NCI-H774 (cell line): ENCODE measurements at places on chromosomes 1 and 21.
A peak's percentile ranks its signal among the peaks of the same experiment; 100 is the strongest.

- DNase-seq, result no peak
These were observed 6.1 kb downstream of the BMP8A start for GRCh38 chr1:39497585-39497984.

DNA sequence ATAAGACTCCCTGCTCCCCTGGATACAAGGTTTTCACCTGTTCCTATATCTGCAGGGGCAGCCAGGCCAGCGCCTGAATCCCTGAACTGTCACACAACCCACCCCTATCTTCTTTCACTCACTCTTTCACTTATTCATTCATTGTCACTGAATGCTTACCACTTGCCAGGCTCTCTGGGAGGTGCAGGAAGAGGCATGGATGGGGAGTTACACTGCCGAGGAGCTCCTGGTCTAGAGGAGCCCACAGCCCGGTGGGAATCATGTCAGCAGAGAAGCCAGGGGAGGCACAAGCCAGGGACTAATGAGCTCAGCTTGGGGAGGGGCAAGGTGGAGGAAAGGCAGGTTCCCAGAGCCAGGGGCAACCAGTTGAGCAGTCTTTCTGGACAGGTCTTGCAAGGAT is 155.8 kb downstream of the TRABD2B start:
- DNase-seq, result no peak

- DNase-seq, result no peak
These were observed 306.3 kb upstream of the ESRRG start for GRCh38 chr1:217029281-217030157.

- DNase-seq, result no peak
These were observed 22.8 kb upstream of the ZBTB21 start for GRCh38 chr21:42032968-42033367.

GRCh38 chr1:55088413-55088812 is 49.1 kb downstream of the PCSK9 start:
- DNase-seq, result no peak

DNA sequence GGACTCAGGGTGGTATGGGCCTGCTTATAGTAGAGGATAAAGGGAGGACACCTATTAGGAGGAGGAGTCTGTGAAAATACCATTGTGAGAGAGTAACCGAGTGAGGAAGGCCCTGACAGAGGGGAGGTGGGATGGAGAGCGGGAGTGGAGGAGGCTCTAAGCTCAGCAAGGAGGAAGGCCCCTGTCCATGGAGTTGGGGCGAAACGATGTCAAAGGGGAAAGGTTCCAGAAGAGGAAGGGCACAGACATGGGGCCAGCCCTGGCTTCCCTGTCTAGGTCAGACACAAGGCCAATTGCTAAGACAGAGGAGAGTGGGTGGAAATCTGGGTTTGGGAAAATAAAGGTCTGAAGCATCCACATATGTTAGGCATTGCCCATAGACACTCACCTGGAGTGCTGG is 44.2 kb downstream of the ELK4 start:
- DNase-seq, result no peak

DNA sequence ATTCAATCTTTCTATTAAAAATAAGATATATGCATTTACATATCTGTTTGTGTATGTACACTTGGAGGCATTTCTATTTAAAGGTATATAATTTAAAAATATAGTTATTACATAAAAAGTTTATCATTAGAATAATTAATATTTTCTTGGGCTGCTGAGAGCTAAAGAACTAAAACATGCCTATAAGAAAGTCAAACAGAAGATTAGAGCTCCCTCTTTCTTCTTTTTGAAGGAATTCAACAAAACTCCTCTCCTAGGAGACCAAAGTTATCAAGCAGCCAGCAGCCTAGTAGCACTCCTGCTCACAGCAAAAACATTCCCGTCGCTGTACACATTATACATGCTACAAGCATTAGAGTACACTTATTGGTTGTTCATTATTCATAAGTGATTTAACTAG is 216.4 kb downstream of the VAV3 start:
- DNase-seq, result no peak

DNA sequence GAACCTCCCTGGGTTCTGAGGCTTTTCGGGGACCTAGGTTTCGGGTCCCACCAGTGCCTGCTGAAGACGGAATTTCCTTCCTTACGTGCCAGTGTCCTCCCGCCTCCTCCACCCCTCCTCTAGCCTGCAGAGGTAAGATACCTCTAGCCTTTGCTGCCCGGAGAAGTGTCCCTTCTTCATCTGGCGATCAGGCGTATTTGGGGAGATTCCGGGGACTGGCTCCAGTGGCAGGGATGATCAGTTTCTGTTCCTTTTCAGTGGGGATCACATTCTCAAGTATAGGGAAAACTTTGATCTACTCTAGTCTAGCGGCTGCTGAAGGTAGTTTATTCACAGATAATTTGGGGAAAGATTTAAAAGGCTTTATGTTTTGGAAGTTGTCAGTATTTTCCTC is 674 bp downstream of the CEP350 start:
- no peak for DNase-seq

DNA sequence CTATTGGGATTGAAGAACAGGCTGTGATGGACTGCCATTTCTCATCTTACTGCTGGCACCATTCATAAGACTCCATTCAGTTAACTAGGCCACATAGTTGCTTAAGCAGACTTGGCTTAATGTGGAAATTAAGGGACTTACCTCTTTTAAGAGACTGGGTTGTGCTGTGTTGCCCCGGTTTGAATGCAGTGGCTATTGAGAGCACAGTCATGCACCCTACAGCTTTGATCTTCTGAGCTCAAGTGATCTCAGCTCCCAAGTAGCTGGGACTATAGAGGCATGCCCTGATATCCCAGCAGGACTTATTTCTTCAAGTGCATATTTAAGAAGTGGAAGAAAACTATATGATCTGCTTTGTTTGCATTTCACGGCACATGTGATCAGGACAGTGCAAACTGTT is 181.1 kb downstream of the RASAL2 start:
- no peak for DNase-seq

GRCh38 chr1:113958691-113959090 is 20.6 kb upstream of the OLFML3 start:
- DNase-seq, result no peak

GRCh38 chr1:201169971-201170532 is 15.8 kb upstream of the TMEM9 start:
- DNase-seq, result no peak

DNA sequence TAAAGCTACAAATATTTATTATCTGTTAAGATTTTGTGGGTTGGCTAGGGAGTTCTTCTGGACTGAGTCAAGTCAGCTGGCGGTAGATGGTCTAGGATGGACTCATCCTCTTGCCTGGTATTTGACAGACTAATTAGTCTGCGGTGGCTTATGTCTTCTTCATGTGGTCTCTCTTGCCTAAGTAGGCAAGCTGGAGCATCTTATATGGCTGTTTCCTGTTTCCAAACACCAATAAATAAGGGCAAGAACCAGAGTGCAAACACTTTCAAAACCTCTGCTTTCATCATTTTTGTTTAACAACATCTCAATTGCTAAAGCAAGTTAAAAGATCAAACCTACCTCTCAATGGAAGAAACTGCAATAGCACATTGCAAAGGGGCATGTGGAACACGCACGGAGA is 484.8 kb downstream of the PTPRC start:
- no peak for DNase-seq

DNA sequence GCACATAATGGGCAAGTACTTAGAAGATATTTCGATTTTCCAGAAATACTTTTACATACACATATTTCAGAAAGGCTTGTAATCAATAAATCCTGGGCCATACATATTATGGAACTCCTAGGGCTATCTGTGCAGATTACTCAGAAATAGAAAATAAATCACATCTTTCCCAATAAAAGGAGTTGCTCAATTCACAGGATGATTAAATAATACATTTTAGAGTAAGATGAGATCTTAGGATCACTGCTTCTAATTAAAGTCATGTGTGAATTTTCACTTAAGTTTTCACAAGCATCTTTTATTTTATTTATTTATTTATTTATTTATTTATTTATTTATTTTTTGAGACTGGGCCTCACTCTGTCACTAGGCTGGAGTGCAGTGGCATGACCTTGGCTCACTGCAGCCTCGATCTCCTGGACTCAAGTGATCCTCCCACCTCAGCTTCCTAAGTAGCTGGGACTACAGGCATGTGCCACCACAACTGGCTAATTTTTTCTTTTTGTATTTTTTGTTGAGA is 144.2 kb downstream of the HIVEP3 start:
- DNase-seq, result no peak

DNA sequence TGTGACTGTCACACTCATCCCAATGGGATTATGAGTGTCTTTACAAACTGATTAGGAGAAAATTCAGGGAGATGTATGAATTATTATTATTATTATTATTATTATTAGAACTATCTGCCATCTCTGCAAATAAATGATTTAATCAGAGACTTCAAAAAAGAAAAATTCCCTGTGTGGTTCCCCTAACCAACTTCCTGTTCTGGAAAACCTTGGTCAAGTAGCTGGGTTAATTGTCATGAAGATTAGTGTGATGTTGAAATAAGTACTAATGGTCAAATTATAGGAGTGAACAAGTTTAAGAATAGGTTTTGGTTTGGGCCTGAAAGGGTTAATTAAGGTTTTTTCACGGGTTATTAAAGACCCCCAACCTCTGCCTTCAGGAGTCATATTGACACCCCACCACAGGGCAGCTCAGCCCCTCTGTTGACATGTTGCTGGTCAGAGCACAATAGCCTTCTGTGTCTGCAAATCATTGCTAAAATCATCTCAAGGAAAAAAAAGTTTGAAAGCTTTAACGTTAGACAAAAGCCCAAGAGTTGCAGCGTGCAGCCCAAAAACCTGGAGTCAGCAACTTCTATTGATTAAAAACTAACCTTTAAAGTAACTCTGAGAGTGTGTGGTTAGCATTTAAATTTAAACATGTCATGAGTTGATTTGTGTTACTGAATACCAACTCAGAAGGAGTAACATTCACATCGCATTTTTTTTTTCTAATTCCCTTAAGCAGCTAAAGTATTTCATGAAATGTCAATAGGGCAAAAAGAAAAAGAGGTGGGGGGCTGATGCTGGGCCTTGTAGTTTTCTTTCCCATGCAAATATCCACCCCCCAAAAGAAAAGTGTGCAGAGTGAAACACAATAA is 272.5 kb downstream of the TM2D1 start:
- no peak for DNase-seq

GRCh38 chr1:155173478-155174323 is at the start of gene TRIM46:
TRIM46 (plus strand) TSS chr1:155173849; CDS start chr1:155173967, 118 bp downstream.
- peak; percentile 67 for DNase-seq

DNA sequence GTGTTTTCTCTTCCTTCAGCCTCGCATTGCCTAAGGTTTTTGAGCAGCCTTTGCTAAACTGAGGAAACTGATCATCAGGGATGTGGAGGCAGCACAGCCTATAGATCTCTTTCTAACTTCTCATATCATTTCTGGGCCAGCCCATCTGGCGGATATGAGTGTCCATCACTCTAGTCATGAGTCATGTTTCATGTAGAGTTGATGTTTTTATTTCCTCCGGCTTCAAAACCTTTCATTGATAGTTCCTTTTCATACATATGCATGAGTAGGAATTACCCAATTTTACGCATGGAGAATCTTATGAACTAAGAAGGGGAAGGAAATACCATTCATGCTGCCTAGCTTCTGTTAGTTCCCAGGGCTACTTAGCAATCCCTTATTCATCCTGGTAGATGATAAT is 66.3 kb downstream of the SPATA46 start:
- no peak for DNase-seq

DNA sequence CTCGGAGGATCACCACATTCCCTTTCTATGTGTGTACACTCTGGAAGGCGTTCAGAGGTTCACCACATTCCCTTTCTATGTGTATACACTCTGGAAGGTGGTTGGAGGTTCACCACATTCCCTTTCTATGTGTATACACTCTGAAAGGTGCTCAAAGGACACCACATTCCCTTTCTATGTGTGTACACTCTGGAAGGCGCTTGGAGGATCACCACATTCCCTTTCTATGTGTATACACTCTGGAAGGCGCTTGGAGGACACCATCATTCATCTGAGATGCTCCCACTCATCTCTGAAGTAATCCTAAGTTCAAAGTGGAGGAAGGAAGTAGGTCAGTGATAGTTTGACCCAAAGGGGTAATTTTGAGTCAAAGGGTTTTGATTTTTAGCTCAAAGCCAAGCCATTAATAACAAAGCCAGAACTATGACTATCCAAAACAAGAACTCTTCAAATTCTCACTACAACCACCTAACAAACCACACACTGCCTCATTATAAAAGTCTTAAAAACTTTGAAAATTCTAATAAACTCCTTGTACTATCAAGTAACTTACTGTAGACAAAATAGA is 32.9 kb downstream of the NRIP1 start:
- no peak for DNase-seq

DNA sequence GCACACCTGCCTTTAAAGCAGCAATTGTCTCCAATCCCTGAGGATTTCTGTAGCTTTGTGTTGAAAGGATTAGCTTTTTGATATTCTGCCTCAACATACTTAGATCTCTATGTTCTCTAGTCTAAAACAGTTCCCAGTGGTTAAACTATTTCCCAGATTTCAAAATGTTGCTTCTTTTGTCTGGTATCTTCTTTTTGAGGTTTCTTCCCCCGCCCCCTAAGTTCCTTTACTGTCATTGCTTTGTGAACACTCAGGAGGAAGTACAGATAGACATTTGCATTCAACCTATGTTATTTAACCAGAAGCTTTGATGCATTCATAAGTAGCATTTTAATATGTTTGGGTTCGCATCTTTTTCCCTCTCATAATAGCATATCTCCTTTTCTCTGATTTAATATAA is 33.5 kb downstream of the CYYR1 start:
- DNase-seq, result no peak

DNA sequence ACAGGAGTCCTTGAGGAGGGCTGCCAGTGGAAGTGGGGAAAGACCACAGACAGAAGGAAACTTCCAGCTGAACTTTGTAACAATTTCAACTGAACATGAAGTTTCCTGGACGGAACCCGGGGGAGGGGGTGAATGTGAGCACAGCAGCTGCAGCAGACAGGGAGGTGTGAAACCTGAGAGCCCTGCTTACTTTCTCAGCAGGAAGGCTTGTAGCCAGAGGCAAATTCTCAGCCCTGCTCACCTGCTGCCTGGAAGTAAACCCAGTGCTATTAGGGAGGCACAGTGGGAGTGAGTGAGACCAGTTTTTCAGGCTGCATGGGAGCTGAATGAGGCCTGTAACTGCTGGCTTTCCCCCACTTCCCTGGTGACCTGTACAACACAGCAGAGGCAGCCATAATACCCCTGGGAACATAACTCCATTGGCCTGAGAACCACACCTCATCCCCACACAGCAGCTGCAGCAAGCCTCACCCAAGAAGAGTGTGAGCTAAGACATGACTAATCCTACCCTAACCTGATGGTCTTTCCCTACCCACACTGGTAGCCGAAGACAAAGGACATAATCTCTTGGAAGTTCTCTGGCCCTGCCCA is 9.6 kb upstream of the SPRR2F start:
- DNase-seq, result peak; percentile 75
